ENCODE measurements at places on chromosomes 13 and 19.

- no peak for DNase-seq
Measured at GRCh38 chr13:47934371-47934770, 66.7 kb downstream of the SUCLA2 start.

DNA sequence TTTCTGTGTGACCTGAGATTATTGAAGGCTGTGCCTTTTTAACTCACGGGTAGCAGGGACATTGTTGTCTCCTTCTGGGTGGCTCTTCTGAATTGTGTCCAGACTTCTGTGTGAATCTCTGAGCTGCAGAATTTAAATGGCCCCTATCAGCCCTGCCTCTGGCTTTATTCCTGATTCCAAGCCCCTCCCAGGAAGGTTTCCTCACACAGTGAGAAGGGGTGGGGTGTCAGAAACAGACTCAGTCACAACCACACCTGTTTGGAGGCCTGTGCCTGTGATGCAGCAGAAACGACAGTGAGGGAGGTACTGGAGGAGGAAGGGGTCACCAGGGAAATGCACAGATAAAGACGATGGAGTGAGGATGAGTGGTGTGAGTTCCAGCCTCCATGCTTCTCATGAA, at the start of gene CLC:
CLC (minus strand) TSS at position 139 of the 400 bp plus-strand sequence; CDS start at position 62, 77 bp downstream.
- no peak for DNase-seq

- DNase-seq = no peak
Measured at GRCh38 chr13:102825400-102825799, 20.4 kb upstream of the ERCC5 start.

DNA sequence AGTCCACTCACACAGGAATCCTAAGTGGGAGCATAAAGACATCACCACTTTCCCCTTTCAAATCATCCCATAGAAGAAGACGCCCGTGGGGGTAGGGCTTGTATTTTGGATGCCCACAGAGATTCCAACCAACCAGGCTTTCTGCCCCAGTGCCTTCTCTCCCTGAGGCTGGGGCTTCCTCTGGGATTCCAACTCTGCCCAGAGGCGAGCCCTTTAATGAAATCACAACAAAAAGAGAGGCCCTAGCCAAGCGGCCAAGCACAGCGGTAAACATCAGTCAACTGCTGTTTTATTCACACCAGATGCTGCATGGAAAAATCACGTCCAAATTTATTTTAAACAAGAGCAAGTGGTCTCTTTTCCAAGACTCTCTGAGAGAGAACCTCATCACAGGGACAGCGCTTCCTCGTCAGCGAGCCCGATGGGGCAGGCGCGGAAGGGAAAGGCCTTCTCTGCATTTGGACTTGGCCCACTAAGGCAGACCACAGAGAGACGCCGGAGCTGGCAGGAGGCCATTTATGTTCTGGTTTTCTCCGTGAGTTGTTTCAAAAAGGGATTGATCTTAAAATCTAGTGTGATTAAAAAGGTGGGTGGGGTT, 31.5 kb downstream of the ADPRHL1 start:
- DNase-seq = no peak

DNA sequence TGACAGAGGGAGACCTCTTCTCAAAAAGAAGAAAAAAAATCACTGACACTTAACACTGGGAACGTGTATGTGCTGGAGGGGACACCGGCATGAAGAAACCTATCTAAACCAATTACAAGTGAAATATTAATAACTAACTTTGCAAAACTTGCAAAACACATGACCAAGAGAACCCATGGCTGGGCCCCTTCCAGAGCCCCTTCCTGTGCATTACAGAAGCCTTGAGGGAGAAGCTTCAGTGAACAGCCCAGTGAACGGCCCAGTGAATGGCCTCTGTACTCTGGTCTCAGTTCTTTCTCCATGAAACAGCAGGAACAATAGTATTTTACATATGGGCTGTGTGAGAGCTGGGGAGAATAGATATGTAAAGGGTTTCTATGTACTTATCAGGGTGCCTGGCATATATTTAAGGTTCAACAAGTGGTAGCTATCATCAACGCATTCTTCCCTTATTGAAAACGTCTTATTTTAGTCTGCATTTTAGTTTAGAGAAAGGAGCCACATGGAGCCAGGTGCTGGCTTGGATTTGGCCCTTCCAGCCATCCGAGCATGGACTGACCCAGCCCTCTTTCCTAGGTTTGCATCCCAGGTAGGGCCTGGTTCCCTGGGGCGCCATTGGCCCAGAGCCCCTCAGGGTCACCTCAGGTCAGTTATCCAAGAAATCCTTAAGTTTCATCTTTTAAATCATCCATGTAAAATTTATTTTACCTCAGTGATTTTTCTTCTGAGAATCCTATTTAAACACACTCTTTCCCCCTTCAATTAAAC, 54.5 kb downstream of the CCDC70 start:
- DNase-seq = no peak

DNA sequence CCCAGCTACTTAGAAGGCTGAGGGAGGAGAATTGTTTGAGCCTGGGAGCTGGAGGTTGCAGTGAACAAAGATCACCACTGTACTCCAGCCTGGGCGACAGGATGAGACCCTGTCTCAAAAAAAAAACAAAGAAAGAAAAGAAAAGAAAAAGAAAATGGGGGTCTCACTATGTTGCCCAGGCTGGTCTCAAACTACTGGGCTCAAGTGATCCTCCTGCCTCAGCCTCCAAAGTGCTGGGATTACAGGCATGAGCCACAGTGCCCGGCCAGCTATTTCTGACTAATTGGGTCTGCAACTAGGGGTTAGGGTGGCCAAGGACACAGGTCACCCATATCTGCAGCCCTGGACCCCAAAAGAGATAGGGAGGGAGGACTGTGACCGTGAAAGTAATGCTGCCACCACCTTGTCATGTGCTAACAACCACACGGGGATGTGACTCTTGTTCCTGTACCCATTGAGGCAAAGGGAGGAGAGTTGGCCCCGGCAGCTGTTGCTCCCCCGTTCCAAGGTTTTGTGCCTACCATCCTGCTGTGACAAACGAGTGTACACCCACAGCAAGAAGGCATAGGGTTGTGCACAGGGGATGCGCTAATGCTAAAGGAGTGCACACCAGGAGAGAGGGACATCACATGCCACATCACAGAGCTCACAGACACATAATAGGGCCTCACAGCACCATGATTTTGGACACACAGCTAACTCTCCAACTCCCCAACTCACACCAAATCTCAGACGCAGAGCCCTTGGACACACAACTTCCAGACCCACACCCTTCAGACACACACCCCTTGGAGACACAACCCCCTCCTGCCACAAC, 619 bp downstream of the MEF2B start:
- no peak for DNase-seq

GRCh38 chr13:61002686-61003085, 413.0 kb downstream of the PCDH20 start:
- DNase-seq = no peak

DNA sequence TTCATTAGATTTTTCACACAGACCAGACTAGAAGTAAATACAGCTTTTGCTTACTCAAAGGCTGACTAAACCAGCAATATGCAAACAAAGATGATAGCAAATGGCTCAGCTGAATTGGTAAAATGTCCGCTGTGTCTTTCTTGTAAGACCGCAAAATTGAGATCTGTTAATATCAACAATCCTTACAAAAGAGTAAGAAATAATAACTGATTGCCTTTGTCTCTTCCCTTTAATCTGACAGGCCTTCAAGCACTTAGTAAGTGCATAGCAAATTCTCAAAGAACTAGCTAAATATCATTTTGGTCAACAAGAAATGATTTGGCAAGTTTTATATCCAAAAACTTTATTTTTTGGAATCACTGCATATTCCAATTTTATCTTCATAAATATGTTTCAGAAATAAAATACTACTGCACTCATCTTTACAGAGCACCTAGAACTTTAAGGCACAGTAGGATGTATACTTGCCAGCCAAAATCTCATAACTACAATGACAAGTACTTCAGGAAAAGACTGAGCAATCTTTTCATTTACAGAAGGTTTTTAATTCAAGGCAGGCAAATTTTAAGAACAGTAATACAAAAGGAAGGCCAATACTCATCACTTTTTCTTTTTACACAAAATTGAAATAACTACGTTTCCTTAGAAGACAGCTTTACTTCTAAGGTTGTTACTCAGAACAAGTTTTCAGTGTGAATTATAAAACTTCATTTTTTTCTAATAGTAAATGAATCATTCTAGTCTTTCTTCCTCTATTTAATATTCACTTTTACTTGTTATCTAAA, 1.1 kb downstream of the ELF1 start:
- no peak for DNase-seq

DNA sequence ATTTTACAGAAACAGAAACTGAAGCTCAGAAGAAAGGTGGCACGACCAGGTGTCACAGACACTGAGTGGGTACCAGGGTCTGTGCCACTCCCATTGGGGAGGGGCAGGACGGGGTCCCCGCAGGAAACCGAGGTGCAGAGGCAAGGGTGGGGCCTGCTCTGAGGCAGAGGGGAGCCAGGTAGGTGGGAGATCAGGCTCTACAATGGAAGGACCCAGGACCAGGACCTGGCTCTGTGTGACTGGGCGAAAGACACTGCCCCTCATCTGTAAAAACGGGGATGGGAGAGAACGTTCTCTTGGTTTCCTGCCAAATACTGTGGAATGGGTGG, 2.8 kb downstream of the PTGIR start:
- DNase-seq = no peak

GRCh38 chr13:52852444-52852843, 4.0 kb upstream of the PCDH8 start:
- no peak for DNase-seq

DNA sequence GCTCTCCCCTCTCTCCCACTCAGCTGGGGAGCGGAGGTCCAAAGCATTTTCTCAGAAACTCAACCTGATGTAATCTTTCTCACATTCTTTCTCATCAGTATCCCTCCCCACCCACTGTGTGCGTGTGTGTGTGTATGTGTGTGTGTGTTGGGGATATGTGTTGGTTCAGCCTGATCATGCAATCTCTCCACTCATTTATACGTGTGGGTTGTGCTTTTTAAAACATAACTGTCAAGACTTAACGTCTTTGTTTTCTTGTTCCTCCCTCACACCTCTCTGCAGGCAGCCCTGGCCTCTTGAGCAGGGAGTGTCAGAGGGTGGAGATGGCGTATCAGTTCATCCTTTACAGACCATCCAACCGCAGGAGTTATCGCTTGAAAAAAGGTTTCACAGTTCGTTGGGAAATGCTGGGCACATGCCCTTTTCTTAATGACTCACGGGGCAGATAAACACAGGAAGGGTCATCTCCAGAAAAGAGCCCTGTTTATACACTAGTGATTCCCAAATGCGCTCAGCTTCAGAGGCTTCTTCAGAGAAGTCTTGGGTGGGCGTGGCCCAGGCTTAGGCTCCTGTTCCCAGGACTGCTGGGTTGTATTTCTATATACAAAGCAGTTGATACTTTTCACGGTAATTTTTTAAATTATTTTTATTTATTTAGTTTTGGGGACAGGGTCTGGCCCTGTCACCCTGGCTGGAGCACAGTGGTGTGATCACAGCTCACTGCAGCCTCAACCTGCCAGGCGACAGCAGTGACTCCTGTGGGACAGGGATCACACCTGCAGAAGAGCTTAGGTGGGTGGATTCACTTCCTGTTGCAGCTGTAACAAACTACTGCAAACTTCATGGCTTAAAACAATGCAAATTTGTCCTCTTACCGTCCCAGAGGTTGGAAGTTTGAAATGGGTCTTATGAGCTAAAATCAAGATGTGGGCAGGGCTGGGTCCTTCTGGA, 60.3 kb downstream of the CCDC70 start:
- DNase-seq = no peak

DNA sequence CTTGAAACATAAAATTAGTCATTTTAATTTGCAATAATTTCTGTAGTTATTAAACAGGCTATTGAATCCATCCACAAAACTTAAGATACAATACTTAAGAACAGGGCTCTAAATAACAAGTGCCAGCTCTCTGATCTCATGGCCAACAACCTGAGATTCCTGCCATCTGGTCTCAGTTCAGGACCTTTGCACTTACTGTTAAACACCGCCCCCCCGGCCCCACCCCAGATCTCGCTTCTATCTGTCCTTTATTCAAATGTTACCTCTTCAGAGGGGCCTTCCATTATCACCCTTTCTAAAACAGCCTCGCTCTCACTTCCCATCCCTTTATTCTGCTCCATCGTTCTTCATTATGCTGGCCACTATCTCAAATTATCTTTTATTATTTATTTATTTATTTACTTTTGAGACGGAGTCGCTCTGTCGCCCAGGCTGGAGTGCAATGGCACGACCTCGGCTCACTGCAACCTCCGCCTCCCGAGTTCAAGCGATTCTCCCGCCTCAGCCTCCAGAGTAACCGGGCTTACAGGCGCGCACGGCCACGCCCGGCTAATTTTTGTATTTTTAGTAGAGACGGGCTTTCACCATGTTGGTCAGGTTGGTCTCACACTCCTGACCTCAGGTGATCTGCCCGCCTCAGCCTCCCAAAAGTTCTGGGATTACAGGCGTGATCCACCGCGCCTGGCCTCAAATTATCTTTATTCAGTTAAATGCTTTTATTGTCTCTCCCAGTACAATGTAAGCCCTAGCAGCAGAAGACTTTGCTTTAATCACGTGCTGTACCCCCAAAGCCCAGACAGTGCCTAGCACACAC, 838 bp upstream of the SNRNP70 start:
- no peak for DNase-seq

GRCh38 chr13:46106839-46107371, 2.1 kb upstream of the CPB2 start:
- no peak for DNase-seq

DNA sequence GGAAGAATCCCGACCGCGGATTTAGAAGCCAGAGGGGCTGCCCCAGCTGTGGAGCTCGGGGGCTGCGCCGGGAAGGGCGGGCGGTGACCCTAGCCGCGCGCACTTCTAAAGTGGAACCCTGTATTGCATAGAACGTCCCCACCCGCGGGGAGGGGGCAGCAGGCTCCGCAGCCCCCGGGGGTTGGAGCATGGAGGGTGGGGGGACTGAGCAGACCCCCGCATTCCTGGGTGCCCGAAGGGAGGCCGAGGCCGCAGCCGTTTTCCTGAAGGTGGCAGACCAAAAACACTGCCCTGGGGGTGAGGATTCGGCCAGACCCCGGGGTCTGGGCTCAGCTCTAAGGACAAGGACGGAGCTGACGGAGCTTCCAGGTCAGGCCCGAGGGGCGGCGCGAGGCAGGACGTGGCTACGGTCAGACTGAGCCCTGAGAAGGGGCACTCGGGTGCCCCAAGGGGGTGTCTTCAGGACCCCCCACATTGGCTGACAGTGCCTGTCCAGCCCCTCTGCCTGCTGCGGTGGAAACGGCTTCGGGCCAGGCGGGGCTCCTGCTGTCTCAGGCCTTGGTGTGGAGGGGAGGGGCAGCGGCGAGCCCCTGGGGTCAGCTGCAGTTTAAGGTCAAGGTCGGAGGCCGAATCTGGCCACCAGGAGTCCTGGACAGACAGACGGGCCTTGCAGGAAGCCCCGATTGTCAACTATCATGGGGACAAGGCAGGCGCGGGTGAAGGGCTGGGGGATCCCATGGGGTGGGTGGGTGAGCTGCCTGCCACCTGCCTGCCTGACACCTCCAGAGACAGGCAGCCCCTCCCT, 12.6 kb downstream of the MKNK2 start:
- no peak for DNase-seq
